Stimulated activated CD4-positive, alpha-beta T cell treated with anti-CD3 and anti-CD28 coated beads, Interleukin-15, amount 100 ng/mL, for 48 hours (primary cell): ENCODE measurements at places on chromosomes 11 and 22.

DNA sequence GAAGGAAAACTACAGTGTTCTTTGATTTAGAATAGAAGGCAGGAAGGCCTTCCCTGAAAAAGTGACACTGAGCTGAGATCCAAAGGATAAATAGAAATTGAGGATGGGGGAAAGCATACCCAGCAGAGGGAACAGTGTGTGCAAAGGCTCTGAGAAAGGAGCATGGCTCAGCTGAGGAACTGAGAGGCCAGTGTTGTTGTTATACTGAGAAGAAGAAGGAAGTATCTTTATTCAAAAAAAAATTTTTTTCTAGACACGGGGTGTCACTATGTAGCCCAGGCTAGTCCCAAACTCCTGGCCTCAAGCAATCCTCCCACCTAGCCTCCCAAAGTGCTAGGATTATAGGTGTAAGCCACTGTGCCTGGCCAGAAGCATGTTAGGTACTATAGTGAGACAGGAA lies 3.5 kb upstream of the PIK3C2A start:
- DNase-seq: no peak

DNA sequence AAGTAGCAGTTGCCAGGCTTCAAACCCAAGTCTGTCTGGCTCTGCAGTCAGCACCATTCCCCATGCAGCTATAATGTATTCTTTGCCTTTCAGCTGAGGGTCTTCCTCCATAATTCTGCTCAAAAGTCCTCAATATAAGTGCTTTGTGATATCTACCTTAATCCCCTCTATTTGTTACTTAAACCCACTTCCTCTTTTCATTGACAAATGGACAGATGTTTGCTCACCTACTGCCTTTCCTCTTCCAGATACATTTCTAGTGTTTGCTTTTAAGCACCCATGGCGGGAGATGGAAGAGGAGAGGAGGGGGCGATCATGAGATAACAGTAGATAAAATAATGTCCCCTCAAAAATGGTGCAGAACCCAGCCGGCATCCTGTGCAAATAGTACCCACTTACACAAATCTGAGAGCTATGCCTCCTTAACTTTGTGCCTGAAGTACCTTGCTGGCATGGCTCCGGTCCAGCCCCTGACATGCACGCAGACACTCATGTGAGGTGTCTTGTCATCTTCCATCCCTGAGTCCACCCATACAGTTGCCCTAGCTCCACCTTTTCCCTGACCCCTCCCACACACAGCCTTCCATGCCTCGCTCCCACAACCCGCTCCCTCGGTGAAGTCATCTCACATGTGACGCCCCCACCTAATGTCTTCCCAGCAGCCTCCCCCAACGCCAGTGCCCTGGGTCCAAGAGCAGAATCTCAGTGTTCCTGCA lies 109.6 kb downstream of the TRIM29 start:
- DNase-seq: no peak

DNA sequence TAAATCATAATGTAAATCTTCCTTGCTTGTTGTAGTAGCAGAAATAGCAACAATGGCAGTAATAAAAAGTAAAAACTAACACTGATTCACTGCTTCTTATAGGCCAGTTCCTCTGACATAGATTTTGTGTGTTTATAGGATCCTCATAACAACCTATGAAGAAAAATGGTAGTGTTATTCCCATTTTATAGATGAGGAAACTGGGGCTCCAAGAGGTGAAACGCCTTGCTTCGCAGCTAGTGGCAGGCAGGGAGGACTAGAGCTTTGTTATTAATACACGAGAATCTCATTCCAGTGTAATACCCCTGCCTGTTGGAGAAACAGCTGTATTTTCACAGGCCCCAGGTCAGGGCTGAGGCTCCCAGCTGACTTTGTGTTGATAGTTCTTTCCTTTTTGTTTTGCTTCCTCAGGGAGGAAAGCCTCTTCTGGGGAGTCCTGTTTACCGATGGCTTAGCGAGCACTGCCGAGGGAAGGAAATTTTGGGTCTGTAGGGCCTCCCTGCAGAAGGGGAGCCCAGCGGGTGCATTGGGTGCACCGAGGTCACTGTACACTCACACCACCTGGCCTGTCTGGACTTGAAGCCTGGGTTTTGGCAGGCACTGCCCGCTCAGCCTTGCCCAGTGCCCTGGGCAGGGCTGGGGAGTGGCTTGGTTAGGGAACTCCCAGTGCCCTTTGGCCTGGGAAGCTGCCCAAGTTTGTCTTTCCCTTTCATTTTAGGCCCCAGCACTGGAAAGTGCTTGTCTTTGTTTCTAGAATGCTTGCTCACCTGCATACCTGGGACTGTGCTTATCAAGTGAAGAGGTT lies 13.5 kb downstream of the KIAA1671 start:
- DNase-seq: no peak

DNA sequence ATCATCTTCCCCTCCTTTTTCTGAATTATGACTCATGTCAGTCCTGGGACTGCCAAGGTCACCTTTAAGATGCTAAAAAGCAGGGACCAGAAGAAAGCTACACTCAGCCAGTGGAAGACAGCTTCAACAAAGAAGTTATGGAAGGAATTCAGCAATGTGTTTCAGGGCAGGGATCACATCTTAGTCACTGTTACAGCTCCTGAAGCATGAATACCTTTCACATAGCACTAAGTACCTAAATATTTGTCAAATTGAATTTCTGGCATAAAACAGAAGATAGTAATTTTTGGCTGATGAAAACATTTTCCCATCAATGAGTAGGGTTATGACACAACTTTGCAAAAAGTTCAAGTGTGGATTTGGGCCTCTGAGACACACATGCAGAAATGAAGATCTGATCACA lies 5.2 kb downstream of the DDB1 start:
- DNase-seq: no peak

DNA sequence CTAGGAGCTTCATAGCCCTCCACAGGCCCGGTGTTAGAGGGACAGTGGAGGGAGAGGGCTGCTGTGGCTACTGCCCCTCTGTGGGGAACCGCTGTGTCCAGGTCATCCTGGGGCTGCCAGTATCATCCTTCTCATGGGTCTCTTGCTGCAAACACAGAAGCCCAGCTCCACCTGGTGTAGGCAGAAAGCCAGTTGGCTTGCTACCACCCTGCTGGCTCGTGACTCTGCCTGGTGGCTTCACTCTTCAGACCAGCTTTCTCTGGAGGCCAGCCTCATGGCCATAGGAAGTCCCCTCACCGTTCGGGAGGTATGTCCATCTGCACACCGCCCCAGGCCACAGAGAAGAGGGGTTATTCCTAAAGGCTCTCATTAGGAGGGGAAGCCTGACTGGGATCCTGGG lies 19.4 kb upstream of the SUSD2 start:
- no peak for DNase-seq

GRCh38 chr11:28713850-28714249 lies 605.7 kb downstream of the METTL15 start:
- DNase-seq: no peak

GRCh38 chr22:43317239-43317638 lies 25.9 kb downstream of the SCUBE1 start:
- no peak for DNase-seq

DNA sequence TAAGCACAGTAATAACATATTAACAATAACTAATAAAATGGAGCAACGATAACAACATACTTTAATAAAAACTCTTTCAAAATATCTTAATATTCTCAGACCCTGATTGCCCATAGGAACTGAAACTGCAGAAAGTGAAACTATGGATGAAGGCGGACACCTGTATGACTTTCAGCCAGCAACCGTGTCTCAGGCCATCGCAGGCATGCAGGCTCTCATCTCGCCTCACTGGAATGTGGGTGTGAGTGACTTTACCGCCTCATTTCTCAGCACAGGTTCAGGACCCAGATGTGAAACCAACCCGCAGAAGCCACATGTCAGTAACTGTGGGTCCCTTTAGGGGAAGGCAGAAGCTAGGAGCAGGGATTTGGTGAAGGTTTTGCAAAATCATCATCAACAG lies 539.1 kb downstream of the FAM181B start:
- no peak for DNase-seq

DNA sequence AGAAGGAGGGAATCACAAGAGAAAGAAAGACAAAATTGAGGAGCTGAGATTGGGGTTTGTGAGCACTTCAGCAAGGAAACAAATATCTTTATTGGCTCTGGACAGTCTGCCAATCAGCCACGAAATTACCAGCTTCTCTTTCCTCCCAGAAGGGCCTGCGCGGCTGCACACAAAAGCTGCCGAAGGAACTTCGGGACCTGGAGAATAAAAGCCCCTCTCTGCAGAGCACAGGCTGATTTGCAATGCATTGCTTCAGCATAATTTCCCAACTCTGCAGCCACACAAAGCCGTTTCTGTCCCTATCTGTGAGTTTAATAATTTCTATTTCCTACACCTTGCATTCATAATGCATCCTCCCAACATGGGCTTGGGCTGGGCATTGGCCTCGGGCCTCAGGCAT lies 522.6 kb downstream of the BUD13 start:
- no peak for DNase-seq
